ENCODE measurements at places on chromosomes 11 and 22. TPM values are rescaled to one million over a fixed set of nuclear protein-coding genes. Genes with fewer than 3 reads are reported as not detected.

Gene CADM1
- 49.3 TPM for total RNA-seq

Gene ZDHHC5
- 30.5 TPM for total RNA-seq

Gene HBE1
- total RNA-seq: not detected

Gene MTFP1
- 25.3 TPM for total RNA-seq

Gene TBX1
- 16.5 TPM for total RNA-seq

Gene SCUBE2
- not detected for total RNA-seq

Gene NOL12
- total RNA-seq: 111 TPM

Gene SLC6A5
- not detected for total RNA-seq

Gene LGALS12
- total RNA-seq: 2.0 TPM

Gene THAP12
- 53.6 TPM for total RNA-seq

Gene CLDN5
- not detected for total RNA-seq

Gene GDPD4
- not detected for total RNA-seq

Gene F2
- not detected for total RNA-seq

Gene DDX25
- not detected for total RNA-seq

Gene TST
- total RNA-seq: 29.6 TPM

Gene TRPC6
- not detected for total RNA-seq

Gene KDM4D
- total RNA-seq: 0.89 TPM

Gene TSSK2
- total RNA-seq: not detected

Gene P2RY2
- total RNA-seq: 1.3 TPM

Gene ANO9
- total RNA-seq: not detected

Gene PHRF1
- total RNA-seq: 55.2 TPM

Gene KRTAP5-1
- total RNA-seq: not detected

Gene ALX4
- 0.16 TPM for total RNA-seq

Gene FAM180B
- not detected for total RNA-seq

Gene OR52E8
- not detected for total RNA-seq

Gene CABP2
- total RNA-seq: not detected

Gene PIH1D2
- total RNA-seq: 14.6 TPM

Gene HEPACAM
- total RNA-seq: not detected

Gene C1QTNF4
- not detected for total RNA-seq

Gene USH1C
- not detected for total RNA-seq

Gene PDE2A
- total RNA-seq: not detected

Gene INPP5J
- total RNA-seq: not detected

Gene OR4C12
- total RNA-seq: not detected

Gene MMP20
- not detected for total RNA-seq

Gene SHISA8
- total RNA-seq: not detected

Gene ARHGAP20
- not detected for total RNA-seq

Gene NLRP14
- 0.12 TPM for total RNA-seq

Gene CST6
- total RNA-seq: not detected

Gene CNGA4
- not detected for total RNA-seq

Gene CRYBA4
- total RNA-seq: not detected

Gene MORC2
- total RNA-seq: 18.9 TPM

Gene KRTAP5-2
- not detected for total RNA-seq

Gene SSH3
- total RNA-seq: 3.8 TPM

Gene PHLDA2
- total RNA-seq: 26.4 TPM

Gene GRAP2
- not detected for total RNA-seq

Gene LTO1
- total RNA-seq: 67.6 TPM

Gene KRTAP5-8
- total RNA-seq: not detected

Gene RAB30
- 4.0 TPM for total RNA-seq

Gene HNRNPUL2
- 2.1 TPM for total RNA-seq

Gene FLRT1
- not detected for total RNA-seq

Gene HYLS1
- 15.1 TPM for total RNA-seq

Gene CRYBB2
- not detected for total RNA-seq

Gene NLRP10
- 0.36 TPM for total RNA-seq

Gene DDI1
- not detected for total RNA-seq

All from MG63 (cell line).